ENCODE measurements at places on chromosomes 16 and 17. TPM values are rescaled to one million over a fixed set of nuclear protein-coding genes. Genes with fewer than 3 reads are reported as not detected.

ZNF48 gene
- total RNA-seq: 7.7 TPM

- H3K27ac ChIP-seq: no peak overlapping the region
- H3K27me3 ChIP-seq: no peaks in the 10 kb centered on the region
- peak; percentile 65 for DNase-seq
- H3K4me3 ChIP-seq: no peak overlapping the region
- peaks cover 2% of the 10 kb centered on the region for H3K4me1 ChIP-seq
Measured at GRCh38 chr16:84065536-84066132, 23.0 kb upstream of the SLC38A8 start.

TBX21 gene
- not detected for total RNA-seq

CEMP1 gene
- total RNA-seq: not detected

GRCh38 chr16:50581845-50582244 is 33.6 kb downstream of the NKD1 start:
- H3K4me3 ChIP-seq: no peak overlapping the region
- no peaks in the 10 kb centered on the region for H3K4me1 ChIP-seq
- no peak overlapping the region for H3K27ac ChIP-seq
- no peaks in the 10 kb centered on the region for H3K27me3 ChIP-seq
- no peak for DNase-seq
- H3K36me3 ChIP-seq: no peaks in the 10 kb centered on the region

PSMC5 gene
- total RNA-seq: 61.9 TPM

GRCh38 chr17:15954222-15954621 is 9.3 kb downstream of the ADORA2B start:
- no peak overlapping the region for H3K4me3 ChIP-seq
- no peaks in the 10 kb centered on the region for H3K36me3 ChIP-seq
- DNase-seq: peak; percentile 86
- H3K27ac ChIP-seq: no peak overlapping the region

MAPT gene
- 0.51 TPM for total RNA-seq

- no peaks in the 10 kb centered on the region for H3K27me3 ChIP-seq
- peaks cover 2% of the 10 kb centered on the region for H3K4me1 ChIP-seq
- no peak overlapping the region for H3K27ac ChIP-seq
- H3K4me3 ChIP-seq: no peak overlapping the region
- DNase-seq: no peak
- H3K36me3 ChIP-seq: peaks cover 9% of the 10 kb centered on the region
Measured at GRCh38 chr17:1038459-1039122, 41.7 kb downstream of the TIMM22 start.
